ENCODE measurements at places on chromosomes 5 and 9.
A peak's percentile ranks its signal among the peaks of the same experiment; 100 is the strongest.

DNA sequence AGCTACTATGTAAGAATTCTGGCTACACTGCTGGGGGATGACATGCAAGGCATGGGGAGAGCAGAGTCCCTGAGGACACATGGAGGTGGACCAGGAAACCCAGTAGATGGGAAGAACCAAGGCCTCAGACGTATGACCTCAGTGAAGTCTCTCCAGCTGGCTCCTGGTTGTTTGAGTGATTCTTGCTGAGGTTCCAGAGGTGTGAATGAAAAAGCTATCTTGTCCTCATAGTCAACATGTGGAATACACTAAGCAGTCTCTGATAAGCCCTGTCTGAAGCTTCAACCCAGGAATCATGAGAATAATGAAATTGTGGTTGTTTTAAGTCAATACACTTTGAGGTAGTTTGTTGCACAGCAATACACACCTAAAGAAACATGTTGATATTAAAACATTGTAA is 78.0 kb downstream of the GABRA6 start:
- no peak for DNase-seq

GRCh38 chr5:74772359-74772758 is 5.3 kb downstream of the NSA2 start:
- DNase-seq, result no peak

DNA sequence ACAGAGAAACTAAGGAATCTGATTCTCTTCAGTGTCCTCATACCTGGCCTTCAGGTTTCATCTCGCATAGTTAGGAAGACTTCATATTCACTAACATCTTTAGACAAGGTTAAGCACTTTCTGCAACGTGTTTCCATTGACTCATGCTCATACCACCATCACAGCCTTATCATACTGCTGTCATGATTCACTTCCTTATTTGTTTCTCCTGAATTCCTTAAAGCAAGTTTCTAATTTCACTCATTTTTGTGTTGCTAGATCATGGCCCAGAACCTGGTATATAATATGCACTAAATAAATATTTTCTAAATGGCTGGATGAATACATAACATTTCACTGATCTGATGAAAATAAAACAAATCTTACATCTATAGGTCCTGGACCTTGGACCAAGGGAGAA is 472.9 kb downstream of the PRELID2 start:
- peak; percentile 92 for DNase-seq

GRCh38 chr5:10828241-10828640 is 67.2 kb upstream of the DAP start:
- peak; percentile 61 for DNase-seq

- DNase-seq, result no peak
These were observed 19.1 kb downstream of the MGAT1 start for GRCh38 chr5:180783340-180784052.

- DNase-seq, result no peak
These were observed 23.6 kb downstream of the DYNC2I2 start for GRCh38 chr9:128633057-128633456.

GRCh38 chr9:136855461-136856078 is 3.4 kb downstream of the MAMDC4 start:
- DNase-seq, result no peak

DNA sequence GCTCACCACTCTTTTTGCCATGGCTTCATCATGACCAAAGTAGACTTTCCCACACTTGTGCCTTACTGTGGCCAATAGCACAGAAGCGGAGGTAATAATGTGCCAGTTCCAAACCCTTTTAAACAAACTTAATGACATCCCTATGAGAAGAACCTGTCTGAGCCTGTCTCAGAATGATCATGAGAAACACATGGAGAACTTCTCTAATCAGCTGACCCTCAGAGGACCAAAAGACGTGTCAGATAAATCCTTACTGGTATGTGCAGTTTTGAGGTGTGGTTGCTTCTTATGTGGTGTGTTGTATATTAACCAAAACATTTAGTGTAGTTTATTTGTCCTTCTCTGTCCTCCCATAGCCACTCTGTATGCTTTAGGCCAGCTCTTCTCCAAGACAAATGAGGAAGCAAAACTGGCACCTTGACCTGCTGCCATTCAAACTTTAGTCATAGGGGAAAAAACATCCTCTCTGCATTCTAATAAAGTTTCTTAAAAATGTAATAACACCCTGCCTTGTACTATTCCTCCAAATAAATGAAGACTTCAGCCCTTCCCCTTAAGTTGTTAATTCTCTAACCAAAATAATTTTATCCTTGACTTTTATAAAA is 168.9 kb downstream of the MUSK start:
- DNase-seq, result no peak

DNA sequence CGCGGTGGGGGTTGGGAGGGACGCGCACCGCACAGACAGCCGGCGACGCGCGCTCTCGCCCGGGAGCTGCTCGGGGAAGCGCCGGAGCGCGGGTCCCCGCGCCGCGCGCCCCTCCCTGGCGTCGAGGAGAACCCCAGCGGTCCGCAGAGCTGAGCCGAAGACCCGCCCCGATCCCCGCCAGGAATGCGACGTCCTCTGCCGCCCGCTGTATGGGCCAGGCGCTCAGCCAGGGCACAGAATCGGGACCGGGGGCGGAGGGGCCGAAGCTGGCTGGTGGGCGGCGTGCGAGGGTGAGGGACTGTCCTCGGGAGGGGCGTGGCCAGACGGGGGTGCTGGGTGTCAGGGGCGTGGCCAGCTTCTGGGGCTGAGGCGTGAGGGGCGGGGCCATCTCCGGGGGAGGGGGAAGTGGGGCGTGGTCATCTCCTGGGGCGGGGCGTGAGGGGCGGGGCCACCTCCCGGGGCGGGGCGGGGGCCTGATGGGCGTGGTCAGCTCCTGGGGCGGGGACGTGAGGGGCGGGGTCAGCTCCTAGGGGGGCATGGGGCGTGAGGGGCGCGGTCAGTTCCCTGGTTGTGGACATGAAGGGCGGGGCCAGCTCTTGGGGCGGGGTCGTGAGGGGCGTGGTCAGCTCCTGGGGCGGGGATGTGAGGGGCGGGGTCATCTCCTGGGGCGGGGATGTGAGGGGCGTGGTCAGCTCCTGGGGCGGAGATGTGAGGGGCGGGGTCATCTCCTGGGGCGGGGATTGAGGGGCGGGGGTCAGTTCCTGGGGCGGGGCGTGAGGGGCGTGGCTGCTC is 965 bp downstream of the PTGDS start:
- peak; percentile 46 for DNase-seq

DNA sequence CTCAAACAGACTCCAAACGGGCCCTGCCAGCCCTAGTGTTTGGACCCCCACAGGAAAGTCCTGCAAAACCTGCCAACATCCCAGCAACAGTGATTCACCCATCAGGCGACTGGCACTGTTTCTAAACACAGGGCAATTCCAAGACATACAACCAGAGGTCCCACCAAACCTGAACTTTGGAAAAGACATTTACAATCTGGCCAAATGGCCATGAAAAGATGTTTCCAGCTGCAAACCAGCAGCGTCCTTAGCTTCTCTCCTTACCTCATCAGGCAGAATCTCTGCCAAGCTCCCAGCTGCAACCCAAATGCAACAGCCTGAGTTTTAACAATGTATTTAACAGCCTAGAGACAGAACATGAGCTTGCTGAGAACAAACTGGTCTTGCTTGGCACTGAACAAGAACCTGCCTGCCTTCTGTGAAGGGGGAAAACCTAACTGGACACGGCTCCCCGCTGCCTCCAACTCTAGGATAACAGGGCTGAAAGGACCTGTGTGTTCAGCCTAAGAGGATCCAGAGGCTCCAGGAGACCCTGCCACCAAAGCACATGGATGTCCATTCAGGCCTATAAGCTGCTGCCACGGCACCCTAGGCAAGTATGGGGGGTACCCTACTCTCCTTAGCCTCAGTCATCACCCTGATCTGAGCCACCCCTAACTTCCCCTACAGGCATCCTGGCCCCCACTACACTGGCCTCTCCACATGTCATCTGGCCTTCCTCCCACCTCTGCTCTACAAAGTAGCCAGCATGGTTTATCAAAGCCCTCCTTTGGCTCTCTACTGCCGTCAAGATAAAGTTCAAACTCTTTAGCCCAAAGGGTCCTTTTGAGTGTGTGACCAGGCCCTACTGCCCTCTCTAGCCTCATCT is 5.6 kb downstream of the P4HA2 start:
- DNase-seq, result peak; percentile 23

GRCh38 chr5:175325681-175326080 is 118.3 kb downstream of the DRD1 start:
- peak; percentile 16 for DNase-seq

DNA sequence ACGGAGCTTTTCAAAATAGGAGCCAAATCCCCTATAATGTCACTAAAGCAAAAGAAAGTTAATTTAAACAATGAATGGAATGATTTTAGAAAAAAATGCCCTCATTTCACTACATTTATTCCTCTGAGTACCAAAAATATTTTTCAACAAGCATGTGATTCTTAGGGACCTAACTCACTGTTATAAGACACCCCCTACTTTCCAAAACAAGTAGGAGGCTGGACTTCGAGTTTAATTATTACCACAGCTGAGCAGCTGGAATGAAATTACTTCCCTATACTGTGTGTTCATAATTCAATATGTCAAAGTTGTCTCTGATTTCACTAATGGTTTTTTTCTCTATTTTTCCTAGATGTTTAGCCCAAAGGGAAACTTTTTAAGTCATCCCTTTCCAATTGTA is 61.6 kb downstream of the SAXO1 start:
- DNase-seq, result no peak

DNA sequence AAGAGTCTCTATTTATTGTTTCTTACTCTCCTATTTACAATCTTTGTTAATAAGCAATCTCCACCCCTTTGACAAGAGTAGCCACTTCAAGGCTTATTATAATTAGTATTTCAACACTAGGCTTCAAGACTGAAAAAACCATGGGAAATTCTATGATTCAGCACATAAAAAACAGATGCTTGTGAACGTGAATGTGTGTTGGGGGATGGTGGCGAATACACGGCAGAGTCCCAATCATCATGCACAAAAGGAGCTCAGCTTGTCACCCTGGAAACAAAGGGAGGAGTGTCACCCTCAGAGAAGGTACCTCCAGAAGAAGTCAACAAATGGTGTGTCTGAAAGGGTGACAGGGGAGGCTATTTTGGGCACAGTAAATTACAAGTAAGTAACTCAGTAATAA is 157.2 kb upstream of the RETREG1 start:
- DNase-seq, result peak; percentile 75

DNA sequence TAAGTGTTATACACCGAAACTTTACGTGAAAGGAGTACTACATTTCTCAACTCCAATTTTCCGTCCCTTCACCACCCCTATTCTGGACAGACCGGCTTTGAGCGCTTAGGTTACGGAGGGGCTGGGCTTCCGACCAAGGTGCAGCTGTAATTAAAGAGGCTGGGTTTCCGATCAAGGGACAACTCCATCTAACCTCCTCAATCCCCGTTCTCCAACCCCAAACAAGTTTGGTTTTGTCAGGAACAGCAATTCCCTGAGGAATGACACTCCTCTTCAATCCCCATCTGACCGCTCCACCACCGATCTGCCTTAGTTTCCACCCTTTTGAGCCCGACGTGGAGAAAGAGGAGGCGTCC is 577 bp downstream of the TUT7 start:
- DNase-seq, result no peak

GRCh38 chr9:95666785-95667155 is 150.0 kb upstream of the PTCH1 start:
- no peak for DNase-seq

GRCh38 chr9:78860801-78861475 is 564.0 kb downstream of the PSAT1 start:
- peak; percentile 88 for DNase-seq

DNA sequence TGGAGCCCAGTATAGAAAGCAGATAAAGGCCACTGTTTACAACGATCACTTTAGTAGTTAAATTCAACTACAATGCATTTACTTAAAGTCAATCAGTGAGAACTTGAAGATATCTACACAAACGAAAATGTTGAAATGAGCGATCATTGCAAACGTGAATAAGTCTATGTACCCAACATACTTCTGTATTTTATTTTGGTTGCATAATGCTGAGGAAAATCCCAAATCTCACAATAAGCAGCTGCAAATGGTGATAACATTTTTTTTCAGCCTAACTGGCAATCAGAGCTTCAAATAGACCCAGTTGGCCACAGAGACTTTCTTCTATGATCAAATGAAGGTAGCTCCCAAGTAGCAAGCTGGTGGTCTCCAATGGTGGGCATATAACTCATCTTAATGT is 32.1 kb downstream of the PDGFRB start:
- no peak for DNase-seq

DNA sequence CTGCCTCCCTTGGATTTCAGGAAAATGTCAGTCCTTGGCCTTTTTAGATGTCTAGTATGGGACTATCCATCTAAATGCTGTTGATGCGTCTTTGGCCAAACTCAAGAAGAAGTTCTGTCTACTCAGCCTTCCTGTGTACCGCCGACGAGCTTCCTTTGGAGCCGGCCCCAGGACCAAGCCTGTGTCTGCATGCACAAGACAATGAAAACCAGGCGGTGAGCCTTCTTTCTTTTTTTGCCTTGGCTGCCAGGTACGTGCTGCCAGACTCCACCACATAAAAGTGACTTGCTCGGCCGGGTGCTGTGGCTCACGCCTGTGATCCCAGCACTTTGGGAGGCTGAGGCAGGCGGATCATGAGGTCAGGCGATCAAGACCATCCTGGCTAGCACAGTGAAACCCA is 6.0 kb upstream of the NEURL1B start:
- no peak for DNase-seq

DNA sequence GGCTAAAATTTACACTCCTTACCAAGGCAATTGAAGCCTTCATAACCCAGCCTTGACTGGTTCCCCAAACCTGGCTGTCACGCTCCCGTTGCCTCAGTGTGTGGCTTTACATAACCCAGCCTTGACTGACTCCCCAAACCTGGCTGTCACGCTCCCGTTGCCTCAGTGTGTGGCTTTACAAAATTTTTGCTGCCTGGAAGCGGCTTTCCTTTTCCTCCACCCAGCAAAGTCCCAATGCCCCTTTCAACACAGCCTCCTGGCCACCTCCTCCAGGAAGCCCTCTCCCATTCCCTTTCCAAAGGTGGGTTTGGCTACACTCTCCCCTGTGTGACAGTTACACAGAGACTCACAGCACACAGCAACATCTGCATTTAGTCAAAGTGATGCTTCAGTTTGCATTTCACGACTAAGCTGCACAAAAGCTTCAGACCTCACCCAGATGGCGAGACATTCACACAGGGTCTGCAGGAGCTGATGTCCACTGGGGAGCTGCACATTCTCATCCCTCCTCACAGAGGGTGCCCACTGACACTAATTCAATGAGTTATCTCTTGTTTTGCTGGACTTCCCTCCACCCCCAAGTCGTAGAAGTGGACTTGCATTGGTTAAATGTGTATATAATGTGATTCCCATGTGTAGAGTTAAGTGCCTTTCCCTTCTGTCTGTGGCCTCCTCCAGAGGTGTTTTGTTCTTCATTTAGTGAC is 156.6 kb upstream of the PHYKPL start:
- DNase-seq, result no peak

DNA sequence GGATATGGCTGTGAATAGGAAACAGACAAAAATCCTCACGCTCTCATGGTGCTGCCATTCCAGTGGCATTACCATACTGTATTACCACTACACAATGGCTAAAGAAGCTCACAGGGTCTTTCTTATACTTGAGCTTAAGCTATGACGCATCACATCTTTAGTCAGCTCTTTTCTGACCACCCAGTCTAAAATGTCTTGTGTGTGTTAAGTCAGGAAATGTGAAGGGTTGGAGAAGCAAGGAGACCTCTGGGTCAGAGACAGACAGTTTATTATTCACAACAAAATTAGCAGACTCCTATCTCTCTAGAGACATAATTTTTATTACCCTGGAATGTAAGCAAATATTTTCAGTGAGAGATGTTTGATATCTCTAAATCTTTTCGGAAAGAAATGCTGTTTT is 1583.2 kb upstream of the WWC1 start:
- peak; percentile 73 for DNase-seq
